HuH-7 (cell line): ENCODE measurements at places on chromosomes 3 and 15.

DNA sequence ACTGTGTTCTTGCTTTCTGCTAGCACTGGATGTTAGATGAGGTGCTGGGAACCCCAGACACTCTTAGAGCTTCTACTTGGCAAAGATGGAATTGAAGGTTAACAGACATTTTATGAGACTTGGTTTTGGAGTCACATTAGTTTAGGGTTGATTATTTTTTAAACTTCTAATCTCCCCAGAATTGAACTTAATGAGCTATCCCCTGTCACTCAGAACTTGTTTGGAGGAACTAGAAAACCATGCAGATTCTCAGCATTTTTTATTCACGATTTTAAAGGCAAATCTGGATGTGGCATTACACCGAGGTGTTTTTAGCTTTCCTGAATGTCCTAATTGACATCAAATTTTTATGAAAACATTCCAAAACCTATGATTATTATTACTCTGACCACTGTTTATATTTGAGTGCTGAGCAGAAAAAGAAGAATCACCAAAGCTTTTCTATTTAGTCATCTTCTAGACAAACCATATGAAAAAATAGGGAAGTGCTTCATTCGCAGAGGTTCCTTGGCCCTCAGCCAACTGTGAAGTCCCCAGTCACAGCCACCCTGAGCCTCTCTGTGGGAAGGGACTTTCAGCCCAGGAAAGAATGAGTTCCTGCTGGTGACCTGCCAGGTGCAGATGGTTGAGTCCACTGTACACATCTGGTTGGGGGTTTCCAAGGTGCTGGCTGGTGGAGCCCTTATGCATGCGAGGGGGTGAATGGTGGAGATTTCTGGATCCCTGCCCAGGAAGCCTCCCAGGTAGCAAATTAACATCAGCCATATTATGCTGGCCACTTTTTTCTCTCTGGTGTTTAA is 196.0 kb upstream of the TOPAZ1 start:
- DNase-seq: no peak

DNA sequence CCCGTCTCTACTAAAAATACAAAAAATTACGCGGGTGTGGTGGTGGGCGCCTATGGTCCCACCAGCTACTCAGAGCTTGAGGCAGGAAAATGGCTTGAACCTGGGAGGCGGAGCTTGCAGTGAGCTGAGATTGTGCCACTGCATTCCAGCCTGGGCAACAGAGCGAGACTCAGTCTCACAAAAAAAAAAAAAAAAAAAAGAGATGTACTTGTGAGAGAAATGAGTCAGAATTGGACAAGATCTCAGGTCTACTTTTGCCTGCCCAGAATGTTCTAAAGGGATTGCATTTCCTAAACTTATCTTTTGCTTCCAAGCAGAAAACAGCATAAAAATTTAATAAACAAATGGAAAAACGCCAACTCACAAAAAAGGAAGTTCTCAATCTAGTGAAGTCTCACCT is 167.5 kb downstream of the NR2F2 start:
- DNase-seq: no peak

- peak; percentile 69 for DNase-seq
Measured at GRCh38 chr15:90836296-90836871, 32.0 kb upstream of the FURIN start.

- no peak for DNase-seq
Measured at GRCh38 chr15:72358650-72359171, 17.1 kb downstream of the HEXA start.

DNA sequence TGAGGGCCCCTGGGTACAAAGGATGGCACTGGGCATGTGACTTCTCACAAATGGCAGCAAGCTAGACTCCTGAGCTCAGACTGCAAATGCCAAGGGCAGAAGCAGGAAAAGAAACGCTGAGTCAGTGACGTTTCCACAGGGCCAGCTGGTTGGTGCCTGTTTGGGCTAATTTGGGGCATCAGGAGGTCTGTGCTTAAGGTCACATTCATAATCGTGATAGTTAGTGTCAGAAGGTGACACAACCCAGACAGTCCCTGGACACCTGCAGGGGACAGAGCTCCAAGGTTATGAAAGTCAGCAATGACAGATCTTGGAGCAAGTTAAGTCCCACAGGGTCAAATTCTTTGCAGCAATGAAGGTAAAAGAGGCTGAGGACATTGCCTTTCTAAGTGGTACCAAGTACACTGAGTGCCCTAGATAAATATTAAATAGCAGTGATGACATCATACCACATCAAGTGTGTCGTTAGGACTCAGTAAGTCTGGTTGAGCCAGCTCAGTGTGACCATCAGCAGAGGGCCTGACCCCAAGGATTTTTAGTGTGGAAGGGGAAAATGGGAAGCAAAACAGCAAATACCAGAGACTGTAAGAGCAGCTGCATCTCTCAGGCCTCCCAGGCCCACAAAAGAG is 556.9 kb upstream of the CFAP20DC start:
- no peak for DNase-seq

DNA sequence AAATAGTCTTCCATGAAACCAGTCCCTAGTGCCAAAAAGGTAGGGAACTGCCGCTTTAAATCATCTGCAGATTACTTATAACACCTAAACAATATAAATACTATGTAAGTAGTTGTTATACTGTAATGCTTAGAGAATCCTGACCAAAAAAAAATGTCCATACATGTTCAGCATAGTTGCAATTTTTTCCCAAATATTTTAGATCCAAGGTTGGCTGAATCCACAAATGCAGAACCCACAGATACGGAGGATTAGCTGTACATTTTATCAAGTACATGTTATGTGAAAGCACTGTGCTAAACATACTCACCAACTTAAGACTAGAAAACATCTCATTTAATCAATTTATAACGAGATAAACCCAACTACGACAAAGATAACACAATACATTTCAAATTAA is 9.3 kb downstream of the MSL2 start:
- DNase-seq: no peak

DNA sequence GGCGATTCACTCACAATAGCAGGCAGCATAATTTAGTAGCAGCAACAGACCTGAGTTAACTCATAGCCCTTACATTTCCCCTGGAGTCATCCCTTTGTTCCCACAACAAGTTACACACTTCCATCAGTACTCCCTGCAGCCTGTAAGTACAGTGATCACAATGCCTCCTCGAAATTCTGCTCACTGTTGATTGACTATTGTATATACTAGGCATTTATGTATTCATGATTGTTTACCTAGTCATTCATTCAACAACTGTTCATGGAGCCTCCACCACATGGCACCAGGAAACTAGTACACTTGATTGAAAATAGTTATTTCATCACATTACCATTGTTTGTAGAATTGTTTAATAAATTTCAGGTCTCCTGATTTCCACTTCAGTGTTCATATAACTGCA is 71.4 kb upstream of the P3H2 start:
- DNase-seq: no peak

GRCh38 chr3:31232055-31233025 is 300.4 kb upstream of the STT3B start:
- DNase-seq: no peak

GRCh38 chr3:127170814-127171213 is 22.1 kb upstream of the PRR23E start:
- no peak for DNase-seq

DNA sequence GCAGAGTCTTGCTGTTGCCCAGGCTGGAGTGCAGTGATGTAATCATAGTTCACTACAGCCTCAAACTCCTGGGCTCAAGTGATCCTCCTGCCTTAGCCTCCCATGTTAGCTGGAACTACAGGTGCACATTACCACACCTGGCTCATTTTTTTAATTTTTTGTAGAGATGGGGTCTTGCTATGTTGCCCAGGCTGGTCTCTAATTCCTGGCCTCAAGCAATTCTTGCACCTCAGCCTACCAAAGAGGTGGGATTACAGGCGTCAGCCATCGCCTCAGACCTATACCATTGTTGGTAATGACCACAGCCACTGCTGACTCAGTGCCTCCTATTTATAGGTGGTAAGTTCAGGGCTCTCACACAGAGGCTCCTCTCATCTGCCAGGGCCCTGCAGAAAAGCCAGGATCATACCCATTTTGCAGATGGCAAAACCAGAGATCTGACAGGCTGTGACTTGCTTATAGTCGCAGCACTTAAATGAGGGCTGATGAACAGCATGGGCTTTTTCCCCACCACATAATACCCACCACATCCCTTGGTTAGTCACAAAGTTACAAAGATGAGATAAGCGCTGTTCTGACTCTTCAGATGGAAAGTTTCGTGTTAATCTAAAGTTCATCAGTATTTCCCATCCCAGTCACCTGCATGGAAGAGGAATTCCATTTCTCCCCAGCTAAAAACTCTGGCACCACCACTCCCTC is 21.8 kb upstream of the SPATA12 start:
- DNase-seq: no peak

DNA sequence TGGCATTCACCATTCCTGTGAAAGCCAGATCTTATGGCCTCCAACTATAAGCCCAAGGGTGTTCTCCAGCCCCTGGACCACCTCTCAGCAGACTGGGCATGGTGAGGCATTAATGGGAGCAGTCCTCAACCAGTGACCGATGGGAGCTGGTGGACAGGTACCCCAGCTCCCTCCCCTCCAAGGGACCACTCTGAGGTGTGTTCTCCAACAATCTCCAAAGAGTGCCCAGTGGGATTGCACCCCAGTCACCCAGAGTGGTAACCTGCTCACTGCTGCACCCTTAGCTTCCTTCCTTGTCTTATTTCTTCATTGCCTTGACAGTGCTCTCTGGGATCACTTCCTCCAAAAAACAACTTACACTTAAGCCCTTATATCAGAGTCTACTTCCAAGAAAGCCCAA is 8.2 kb upstream of the ITGA11 start:
- DNase-seq: no peak

DNA sequence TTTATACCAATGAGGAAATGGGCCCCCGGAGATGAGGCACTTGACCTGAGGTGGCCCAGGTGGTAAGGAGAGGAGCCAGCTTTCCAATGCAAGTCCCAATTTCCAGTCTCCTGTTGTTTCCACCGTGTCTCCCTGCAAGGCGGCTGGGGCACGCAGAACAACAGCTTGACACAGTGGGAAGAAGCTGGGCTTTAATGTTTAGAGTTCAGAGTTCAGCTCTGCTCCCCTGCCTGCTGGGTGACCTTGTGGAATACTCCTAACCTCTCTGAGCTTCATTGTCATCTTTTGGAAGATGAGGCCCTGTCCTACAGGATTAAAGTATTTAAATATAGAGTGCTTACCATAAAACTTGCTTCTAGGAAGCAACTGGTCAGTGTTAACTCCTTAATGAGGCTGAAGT is 80.3 kb downstream of the SMAD3 start:
- no peak for DNase-seq

- no peak for DNase-seq
Measured at GRCh38 chr3:143526011-143526545, 322.2 kb downstream of the SLC9A9 start.

DNA sequence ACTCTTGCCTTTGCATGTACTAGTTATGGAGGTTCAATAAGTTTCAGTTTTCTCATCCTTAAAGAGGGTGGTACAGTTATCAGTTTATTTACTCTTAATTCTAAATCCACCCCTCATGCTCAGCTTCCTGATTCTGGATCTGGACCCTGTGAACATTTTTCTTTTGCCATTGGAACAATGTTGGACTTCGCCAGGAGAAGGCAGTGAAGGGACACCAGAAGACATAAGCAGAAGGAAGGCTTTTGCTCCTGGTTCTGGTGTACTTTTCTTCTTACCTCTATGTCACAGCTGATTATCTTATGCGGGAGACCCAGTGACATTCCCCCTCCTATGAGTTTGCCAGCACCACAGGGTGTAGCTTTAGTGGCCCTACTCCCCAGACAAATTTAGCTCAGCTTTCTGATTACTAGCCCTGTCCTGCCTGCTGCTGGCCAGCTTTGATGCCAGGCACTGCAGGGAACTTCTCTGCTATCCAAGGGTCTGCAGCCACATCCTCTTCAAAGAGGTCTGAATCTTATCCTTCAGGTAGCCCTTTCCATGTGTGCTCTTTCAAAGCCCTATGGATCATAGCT is 466.3 kb upstream of the EPHA3 start:
- no peak for DNase-seq

DNA sequence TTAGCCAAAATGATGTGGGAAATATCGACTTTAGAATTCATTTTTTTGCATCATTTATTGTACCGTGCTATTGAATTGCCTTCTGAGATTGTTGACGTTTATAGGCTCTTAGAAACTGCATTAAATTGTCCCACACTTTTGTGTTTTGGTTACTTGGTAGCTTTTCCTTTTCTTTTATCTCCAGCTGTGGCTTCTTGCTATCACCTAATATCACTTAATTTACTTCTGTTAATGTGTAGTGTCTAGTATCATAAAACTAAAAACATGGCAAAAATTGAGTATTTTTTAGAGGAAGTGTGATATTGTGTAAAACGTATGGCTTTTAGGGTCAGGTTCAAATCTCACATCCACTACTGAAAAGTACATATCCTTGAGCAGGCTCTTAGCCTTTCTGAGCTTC is 11.2 kb downstream of the TMOD3 start:
- no peak for DNase-seq

DNA sequence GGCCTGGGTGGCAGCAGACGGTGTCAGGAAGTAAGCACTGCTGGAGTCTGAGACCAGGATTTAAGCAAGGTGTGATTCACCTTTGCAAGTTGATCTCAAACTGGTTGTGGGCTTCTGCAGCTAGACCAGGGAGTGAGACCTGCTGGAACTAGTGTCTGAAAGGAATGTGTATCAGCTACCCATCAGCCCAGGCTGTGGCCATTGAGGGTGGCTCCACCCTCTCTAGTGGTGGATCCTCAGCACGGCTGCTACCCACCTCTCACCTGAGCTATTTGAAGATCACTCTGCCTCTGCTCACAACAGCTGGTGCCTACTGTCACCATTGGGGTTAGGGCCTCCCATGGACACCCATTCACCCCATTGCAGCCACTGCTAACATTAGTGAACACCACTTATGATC is 140.3 kb upstream of the DCBLD2 start:
- no peak for DNase-seq

DNA sequence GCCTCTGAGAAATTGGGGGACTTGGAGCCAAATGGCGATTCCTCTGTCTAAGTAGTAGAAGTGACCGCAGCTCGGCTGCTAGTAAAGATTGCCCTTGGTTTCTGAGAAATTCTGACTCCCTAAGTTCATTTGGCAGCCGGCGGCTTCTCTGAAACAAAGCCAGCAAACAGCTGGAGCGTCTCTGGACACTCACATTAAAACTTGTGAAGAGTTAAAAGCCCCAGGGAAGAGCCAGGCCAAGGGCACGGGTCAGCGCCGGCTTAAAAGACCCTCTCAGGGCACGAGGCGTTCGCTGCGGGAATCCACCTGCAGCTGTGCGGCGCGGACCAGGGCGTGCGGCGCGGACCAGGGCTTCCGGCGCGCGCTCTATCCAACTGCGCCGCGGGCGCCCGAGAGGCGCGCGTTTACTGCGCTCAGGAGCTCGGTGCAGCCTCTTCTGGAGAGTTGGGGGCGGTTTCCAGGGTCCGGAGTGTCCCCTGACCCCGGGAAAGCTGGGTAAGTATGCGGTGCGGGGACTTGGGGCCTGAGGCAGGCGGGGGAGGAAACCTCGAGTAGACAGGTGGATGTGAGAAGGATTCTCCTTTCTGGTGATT is at the start of gene COL6A5:
TSS of gene COL6A5 (plus strand) at position 186 of the 593 bp plus-strand sequence. CDS start 27,967 bp downstream, outside the sequence.
- no peak for DNase-seq

GRCh38 chr3:127674101-127674721 is 1.5 kb downstream of the ABTB1 start:
- DNase-seq: no peak
